ENCODE measurements at places on chromosomes 13 and 19.

DNA sequence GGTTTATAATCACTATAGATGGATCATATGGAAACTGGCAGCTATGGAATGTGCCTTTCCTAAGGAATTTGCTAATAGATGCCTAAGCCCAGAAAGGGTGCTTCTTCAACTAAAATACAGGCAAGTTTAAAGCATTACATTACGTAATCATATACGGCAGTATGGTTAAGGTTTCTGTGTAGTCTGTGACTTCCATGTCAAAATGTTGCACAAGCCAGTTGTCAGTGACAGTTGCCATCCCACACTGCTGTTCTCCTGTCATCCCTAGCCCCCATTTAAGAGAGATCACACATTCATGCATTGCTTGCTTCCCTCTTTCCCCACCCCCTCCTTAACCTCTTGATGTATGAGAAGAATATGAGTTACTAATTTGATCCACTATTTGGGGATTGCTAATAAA lies 47.3 kb downstream of the BRCA2 start:
- no peak for DNase-seq

DNA sequence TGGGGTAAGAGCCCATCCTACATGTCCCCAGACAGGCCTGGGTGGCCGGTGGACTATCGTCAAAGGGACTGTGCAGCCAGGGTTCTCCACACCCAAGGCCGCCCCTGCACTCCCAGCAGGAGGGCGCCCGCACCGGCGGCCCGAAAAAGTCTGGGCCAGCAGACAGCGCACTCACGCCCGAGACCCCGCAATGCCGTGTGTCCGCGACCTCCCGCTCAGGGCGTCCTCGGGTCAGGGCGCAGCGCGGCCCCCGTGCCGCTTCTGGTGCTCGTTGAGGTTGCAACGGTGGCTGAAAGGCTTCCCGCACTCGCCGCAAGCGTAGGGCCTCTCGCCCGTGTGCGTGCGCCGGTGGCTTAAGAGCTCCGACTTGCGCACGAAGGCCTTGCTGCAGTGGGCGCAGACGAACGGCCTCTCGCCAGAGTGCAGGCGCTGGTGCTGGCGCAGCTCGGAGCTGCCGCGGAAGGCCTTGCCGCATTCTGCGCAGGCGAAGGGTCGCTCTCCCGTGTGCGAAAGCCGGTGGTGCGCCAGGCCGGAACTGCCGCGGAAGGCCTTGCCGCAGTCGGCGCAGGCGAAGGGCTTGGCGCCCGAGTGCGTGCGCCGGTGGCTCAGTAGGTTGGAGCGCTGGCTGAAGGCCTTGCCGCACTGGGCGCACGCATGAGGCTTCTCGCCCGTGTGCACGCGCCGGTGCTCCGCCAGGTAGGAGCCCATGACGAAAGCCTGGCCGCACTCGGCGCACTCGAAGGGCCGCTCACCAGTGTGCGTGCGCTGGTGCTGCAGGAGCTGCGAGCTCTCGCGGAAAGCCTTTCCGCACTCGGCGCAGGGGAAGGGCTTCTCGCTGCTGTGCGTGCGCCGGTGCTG lies 2.8 kb upstream of the A1BG start:
- DNase-seq, result no peak

DNA sequence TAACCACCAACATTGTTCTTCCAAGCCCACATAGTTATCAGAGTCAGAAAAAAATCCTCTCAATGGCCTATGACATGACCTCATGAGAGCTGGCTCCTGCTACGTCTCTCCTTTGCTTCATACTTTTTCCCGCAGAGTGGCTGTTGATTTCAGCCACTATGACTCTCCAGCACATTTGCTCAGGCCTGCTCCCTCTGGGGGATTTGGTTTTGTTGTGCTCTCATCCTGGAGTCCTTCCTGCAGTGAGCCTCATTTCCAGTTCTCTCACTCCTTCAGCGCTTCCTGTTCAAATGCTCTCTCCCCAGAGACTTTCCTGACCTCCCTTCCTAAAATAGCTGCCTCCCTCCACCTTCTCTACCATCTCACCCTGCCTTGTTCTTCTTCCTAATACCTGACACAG lies 72.0 kb upstream of the USP29 start:
- no peak for DNase-seq

GRCh38 chr13:110328573-110328972 lies 21.5 kb downstream of the COL4A2 start:
- DNase-seq, result no peak

- no peak for DNase-seq
Observed at GRCh38 chr13:34166406-34166805, 348.5 kb downstream of the RFC3 start.

- DNase-seq, result no peak
Observed at GRCh38 chr13:66159511-66159910, 1070.6 kb downstream of the PCDH9 start.

DNA sequence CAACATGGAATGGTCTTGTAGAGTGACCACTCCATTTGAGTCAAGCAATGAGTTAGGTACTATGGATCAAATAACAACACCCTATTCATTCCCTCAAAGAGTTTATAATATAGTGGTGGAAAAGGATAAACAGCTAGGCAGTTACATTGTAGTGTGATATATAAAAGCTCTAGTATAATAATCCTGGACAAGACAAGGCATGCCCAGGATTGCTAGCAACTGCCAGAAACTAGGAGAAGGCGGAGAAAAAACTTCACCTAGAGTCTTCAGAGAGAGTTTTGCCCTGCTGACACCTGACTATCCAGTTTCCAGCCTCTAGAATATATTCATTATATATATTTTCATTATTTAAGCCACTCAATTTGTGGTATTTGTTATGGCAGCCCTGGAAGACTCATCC lies 530.6 kb downstream of the KLF12 start:
- no peak for DNase-seq

DNA sequence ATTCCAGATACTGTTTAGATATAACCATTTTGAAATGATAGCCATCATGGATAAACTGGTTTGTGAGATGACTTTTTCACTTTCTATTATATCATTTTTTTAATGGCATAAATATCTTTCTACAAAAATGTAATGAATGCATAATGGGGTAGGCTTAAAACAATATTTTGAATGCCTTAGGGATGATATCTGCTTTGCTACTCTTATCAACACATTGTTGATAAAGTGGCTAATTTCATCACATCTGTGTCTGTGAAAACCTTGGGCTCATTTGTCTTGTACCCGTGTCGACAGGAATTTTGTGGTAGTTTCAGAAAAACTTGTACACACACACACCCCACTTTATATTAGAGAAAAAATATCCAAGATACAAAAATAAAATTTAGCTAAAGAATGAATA lies 44.1 kb downstream of the SLITRK6 start:
- no peak for DNase-seq

- no peak for DNase-seq
Observed at GRCh38 chr13:30314562-30314961, 7.2 kb upstream of the KATNAL1 start.

- no peak for DNase-seq
Observed at GRCh38 chr13:45598597-45598996, 16.9 kb downstream of the ERICH6B start.

DNA sequence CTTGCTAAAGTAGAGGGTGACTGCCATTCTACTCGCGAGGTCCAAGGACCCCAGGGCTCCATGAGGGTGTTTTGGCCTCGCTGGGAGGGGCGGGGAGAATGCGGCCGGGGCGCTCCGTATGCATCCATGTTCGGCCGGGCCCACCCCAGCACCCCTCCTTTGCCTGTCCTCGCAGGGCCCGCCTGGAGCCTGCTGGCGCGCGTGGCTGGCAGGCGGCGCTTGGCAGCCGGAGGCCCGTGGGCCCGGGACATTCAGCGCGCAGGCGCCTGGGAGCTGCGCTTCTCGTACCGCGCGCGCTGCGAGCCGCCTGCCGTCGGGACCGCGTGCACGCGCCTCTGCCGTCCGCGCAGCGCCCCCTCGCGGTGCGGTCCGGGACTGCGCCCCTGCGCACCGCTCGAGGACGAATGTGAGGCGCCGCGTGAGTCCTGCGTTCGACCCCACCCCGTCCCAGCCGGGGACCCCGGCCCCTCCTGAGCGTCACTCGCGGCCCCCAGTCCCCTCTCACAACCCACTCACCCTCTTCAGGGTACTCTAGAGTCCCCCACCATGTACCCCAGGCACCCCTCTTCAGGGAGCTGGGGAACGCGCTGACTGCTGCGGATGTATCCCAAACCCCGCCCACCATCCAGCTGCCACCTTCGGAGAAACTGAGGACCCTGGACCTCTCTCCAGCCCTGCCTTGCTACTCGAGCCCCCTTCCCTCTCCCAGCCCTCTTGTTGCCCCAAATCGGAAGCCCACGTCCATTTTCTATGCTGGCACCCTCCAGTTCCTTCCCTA lies 4.1 kb downstream of the DLL3 start:
- DNase-seq, result peak; percentile 64

GRCh38 chr13:79373916-79374315 lies 32.1 kb downstream of the RBM26 start:
- DNase-seq, result no peak

- DNase-seq, result no peak
Observed at GRCh38 chr13:95642999-95643398, 1.5 kb downstream of the DZIP1 start.

DNA sequence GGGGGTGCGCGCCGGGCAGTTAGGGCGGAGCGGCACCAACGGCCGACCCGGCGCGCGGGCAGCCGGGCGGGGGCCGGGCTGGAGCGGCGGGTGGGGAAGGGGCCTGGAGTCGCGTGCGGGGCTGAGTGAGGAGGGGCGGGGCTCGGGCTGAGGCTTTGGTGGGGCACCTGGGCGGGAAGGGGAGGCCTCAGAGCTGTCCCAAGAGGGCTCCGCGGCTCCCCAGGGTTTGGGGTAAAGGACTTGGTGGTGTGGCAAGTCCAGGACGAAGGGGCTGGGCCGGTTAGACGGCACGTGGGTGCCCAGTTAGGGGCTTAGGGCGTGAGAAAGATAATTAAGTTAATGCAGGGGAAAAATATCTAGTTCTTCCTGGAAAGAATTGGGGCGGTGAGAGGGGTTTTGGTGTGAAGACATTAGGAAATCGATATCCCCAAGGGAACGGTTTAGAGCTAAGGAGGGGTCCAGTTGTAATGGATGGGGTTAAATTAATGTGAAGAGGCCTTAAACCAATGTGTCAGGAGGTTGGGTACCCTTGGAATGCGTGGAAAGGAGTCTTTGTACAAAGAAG lies 496 bp downstream of the ZNF574 start:
- DNase-seq, result no peak

- DNase-seq, result no peak
Observed at GRCh38 chr13:40383885-40384284, 282.6 kb downstream of the FOXO1 start.

DNA sequence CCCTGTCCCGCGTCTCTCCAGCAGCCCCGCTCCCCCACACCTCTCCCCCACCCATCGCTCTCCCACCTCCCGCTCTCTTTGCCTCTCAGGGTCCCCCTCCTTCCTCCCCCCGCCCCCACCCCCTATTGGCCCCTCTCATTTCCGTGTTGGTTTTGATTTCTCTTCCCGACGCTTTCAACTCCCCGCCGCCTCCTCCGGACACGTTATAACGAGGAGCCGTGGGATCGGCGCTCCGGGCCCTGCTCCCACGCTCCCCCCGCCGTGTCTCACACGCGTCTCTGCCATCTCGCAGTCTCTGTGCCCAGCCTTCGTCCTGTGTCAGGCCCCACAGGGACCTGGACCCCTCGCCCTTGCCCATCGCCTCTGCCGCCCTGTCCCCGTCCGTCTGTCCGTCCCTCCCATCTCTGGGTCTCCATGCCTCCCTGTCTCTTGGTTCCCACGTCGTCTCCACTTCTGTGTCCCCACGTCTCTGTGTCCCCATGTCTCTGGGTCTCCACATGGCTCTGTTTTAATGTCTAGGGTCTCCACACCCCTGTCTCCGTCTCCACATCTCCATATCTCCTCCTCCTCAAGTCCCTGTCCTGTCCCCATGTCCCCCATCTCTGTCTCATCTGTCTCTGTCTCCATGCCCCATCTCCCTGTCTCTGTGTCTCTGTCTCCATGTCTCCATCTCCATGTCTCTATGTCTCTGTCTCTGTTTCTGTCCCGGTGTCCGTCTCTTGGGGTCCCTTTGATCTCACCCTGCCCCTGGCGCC lies 13.1 kb downstream of the ERFL start:
- no peak for DNase-seq

DNA sequence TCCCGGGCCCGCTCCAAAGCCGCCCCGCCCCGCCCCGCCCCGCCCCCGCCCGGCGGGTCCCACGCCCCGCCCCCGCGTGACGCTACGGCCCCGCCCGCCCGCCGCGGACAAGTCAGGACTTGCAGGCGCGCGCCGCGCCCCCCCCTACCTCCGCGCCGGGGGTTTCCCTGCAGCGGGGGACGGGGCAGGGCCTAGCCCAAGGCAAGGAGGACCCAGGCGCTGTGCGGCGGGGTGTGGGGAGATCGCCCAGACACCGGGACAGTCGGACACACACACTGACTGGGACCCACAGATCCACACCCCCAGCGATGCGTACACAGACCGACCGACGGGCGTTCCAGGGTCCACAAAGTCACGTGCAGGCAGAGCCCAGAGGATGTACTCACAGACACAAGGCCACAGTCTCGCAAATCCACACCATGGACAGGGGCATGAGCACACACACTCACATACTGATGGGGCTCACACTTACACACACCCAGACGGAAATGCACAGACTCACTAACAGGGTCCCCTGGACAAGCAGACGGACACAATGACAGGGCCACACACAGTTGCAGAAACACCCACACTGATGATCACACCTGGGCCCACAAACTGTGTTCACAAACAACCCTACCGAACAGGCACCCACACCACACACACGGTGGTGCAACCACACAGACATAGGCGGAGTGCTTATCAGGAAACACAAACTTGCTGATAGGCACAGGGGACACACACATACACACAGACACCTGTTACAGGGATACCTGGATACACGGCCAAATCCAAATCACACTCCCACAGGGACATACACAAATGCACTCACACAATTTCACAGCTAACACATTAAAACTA lies 436 bp upstream of the BBC3 start:
- peak; percentile 91 for DNase-seq

DNA sequence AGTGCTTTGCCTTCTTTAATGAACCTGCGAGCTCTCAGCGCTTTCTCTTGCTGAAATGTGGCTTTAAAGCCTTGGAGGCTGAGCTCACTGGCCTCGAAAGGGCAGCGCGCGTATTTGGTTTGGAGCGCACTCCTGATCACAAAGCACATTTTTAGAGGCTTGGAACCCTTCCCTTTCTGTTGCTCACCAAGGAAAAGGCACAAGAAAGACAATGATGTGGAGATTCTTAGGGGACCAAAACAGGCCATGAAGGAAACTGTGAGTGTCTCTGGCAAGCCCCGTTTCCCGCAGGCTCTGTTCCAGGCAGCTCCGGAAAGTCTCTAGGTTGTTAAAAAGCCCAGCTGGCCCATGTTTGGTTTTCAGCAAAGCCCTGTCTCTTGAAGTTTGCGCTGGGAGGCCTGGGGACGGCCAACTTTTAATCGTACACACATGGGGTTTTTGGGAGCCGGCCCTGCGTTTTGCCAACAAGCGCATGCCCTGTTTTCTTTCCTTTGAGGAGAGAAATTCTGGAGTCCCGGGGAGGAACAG lies 9.4 kb upstream of the SPC24 start:
- DNase-seq, result no peak

- no peak for DNase-seq
Observed at GRCh38 chr13:97430296-97430695, 3.7 kb upstream of the RAP2A start.

DNA sequence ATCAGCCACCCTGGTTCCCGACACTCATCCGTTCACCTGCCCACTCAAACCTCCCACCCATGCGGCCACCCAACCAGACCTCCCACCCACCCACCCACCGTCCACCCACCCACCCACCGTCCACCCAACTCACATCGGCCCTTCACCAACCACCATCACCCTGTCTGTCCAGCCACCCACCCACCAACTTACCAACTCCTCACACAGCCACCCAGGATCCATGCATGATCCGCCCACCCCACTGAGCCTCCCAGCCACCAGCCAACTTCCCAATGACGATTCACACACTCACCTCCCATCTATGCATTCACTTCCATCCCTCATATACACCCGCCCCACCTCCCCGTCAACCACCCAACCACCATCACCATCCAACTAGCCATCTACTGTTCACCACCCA lies 4.3 kb downstream of the JOSD2 start:
- no peak for DNase-seq
